Astrocyte (in vitro differentiated cells and primary cell): ENCODE measurements at places on chromosomes 1 and 21. TPM values are rescaled to one million over a fixed set of nuclear protein-coding genes. Genes with fewer than 3 reads are reported as not detected.

TTF2 gene
- 16.6 and 23.4 TPM in 2 replicates for total RNA-seq

DNA sequence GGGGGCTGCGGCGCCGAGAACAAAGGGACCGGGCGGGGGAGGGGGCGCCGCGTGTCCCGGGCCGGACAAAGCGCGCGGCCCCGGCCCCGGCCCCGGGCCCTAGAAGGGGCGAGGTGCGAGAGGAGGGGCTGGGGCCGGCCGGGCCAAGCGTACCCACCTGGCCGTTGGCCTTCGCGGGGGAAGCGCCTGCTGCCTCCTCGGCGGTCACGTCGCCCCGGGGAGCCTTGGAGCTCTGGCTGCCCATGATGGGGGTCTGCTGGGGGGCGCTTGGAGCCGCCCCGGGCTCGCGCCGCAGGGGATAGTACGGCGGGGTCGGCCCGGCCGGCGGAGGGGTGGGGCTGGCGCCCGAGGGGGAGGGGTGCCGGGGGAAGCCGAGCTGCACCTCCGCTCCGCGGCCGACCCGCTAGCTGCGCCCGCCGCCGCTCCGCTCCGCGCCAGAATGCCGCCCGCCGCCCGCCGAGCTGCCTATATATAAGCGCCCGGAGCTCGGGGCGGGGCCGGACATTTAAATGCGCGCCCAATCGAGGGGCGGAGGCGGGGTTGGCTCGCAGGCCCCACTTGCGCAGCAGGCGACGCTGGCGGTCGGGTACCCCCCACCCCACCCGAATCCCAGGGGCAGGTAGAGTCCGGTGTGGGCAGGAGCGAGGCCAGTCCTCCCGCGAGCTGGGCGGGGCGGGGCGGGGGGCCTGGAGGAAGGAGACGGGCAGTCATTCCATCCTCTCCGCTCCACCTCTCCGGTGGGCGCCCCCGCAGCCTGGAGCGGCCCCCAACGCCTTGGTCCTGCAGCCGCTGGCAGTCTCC, at the start of gene MARCKSL1:
Gene MARCKSL1, minus strand, starts transcription at position 444 of the 801 bp plus-strand sequence. Its CDS starts 200 bp downstream, at position 244.
- H3K36me3 ChIP-seq, result peaks cover 22% of the 10 kb centered on the region
- DNase-seq, result peak; percentile 36
- peak within 1 kb of the TSS; percentile 90 for H3K4me3 ChIP-seq
- peaks cover 50% of the 10 kb centered on the region for H3K4me1 ChIP-seq
- no peaks in the 10 kb centered on the region for H3K27me3 ChIP-seq
- peak within 1 kb of the TSS; percentile 69 for H3K27ac ChIP-seq

DNA sequence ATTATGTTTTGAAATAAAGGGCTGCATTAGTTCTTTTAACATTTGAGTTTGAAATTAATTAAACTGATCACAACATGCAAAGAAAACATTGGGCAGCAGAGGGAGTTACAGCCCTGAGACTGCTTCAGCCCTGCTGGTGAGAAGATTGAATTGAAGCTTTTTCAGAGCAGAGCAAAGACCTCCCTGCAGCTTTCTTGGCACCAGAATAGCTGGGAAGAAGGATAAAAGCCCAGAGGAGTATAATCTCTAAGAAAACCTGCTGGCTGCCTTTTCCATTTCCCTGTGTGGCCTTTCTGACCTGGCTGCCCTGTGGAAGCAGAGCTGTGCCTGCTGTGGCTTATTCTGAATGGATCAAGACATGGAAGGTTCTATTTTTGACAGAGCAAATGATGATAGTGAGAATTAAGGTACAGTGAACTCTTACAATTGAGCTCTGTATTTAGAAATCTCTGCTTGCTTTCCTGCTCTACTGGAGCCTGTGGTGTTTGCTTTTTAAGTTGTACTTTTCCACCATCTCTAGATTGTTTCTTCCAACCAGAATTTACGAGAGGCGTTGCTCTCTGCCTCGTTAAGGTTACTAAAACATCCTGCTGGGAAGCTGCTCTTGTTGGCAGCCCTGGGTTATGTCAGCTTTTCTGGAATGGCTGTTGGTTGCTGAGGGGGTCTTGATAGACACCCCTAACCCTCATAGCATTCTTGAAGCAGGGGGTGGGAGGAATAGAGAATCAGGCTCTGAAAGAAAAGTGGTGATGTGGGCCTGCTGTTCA, 9.9 kb downstream of the SNRPE start:
- H3K27ac ChIP-seq, result no peak overlapping the region
- no peak overlapping the region for H3K4me3 ChIP-seq
- no peaks in the 10 kb centered on the region for H3K27me3 ChIP-seq
- DNase-seq, result peak; percentile 51
- H3K36me3 ChIP-seq, result peaks cover 21% of the 10 kb centered on the region
- no peaks in the 10 kb centered on the region for H3K4me1 ChIP-seq

GRCh38 chr1:119083980-119084379, 56.5 kb downstream of the WARS2 start:
- H3K27ac ChIP-seq, result no peak overlapping the region
- no peaks in the 10 kb centered on the region for H3K36me3 ChIP-seq
- DNase-seq, result no peak
- no peaks in the 10 kb centered on the region for H3K27me3 ChIP-seq
- no peak overlapping the region for H3K4me3 ChIP-seq
- H3K4me1 ChIP-seq, result peaks cover 18% of the 10 kb centered on the region

- H3K27ac ChIP-seq, result no peak overlapping the region
- no peak overlapping the region for H3K4me3 ChIP-seq
- no peaks in the 10 kb centered on the region for H3K36me3 ChIP-seq
- peak; percentile 48 for DNase-seq
- H3K27me3 ChIP-seq, result no peaks in the 10 kb centered on the region
Observed at GRCh38 chr1:21308847-21309652, 18.8 kb upstream of the ECE1 start.

DNA sequence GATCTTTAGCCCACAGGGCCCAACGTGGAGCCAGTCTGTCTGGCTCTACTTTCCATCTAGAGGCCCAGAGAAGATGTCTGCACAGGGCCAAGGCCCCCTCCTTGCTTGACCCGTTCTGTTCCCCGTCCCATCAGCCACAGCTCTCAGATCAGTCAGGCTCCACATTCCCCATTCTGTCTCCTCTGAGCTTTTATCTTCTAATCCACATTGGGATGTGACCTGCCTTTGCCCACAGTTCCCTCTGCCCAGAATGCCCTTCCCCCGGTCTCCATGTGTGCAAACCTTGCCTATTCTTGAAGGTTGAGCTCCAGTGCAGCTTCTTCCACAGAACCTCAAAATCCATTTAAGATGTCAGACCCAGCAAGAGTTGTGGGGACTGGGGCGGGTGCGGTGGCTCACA, 53.3 kb upstream of the WASF2 start:
- peaks cover 2% of the 10 kb centered on the region for H3K36me3 ChIP-seq
- no peaks in the 10 kb centered on the region for H3K27me3 ChIP-seq
- no peak for DNase-seq

OR10Z1 gene
- not detected in 2 replicates for total RNA-seq

- no peaks in the 10 kb centered on the region for H3K36me3 ChIP-seq
- no peak overlapping the region for H3K27ac ChIP-seq
- no peaks in the 10 kb centered on the region for H3K27me3 ChIP-seq
- DNase-seq, result no peak
- no peak overlapping the region for H3K4me3 ChIP-seq
Observed at GRCh38 chr1:181794332-181794731, 267.2 kb downstream of the ZNF648 start.

- no peak overlapping the region for H3K4me3 ChIP-seq
- H3K27ac ChIP-seq, result no peak overlapping the region
- H3K27me3 ChIP-seq, result no peaks in the 10 kb centered on the region
- H3K4me1 ChIP-seq, result no peaks in the 10 kb centered on the region
- DNase-seq, result no peak
- no peaks in the 10 kb centered on the region for H3K36me3 ChIP-seq
Observed at GRCh38 chr1:200916152-200916551, 21.5 kb downstream of the INAVA start.

GRCh38 chr1:244995602-244996400, 131.5 kb upstream of the HNRNPU start:
- H3K27ac ChIP-seq, result no peak overlapping the region
- H3K4me3 ChIP-seq, result no peak overlapping the region
- DNase-seq, result no peak
- H3K4me1 ChIP-seq, result no peaks in the 10 kb centered on the region
- H3K27me3 ChIP-seq, result no peaks in the 10 kb centered on the region

DNA sequence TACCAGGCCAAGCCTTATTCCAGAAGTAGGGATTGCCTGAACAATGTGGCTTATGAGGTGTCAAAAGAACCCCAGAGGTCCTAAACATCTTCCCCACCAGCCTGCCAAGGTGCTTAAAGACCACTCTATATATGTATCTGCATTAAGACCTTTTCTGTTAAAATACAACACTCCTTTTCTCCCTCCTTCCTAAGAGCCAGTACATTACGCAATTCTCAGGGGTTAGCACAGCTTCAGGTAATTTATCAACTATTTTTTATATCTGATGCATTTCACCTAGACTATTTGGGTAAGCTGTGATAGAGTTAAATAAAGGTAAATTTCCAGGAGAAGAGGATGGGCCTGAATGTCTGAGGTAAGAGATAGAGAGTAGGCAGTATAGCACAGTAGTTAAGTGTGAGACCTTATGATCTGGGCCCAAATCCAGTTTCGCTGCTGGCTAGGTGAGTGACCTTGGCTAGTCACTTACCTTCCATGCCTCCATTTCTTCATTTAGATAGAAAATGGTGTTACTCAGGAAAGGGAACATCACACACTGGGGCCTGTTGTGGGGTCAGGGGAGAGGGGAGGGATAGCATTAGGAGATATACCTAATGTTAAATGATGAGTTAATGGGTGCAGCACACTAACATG, 5.1 kb upstream of the CCN1 start:
- H3K4me1 ChIP-seq, result peaks cover 55% of the 10 kb centered on the region
- H3K36me3 ChIP-seq, result peaks cover 13% of the 10 kb centered on the region
- peak overlapping the region; percentile 36 for H3K27ac ChIP-seq
- peak overlapping the region; percentile 42 for H3K4me3 ChIP-seq
- no peaks in the 10 kb centered on the region for H3K27me3 ChIP-seq
- no peak for DNase-seq

F5 gene
- 0.10 and 0.18 TPM in 2 replicates for total RNA-seq

GRCh38 chr1:47683401-47683800, 245.6 kb downstream of the FOXD2 start:
- no peak overlapping the region for H3K4me3 ChIP-seq
- no peak overlapping the region for H3K27ac ChIP-seq
- no peaks in the 10 kb centered on the region for H3K27me3 ChIP-seq

PLA2G4A gene
- total RNA-seq, result 1.4 and 1.9 TPM in 2 replicates

DNA sequence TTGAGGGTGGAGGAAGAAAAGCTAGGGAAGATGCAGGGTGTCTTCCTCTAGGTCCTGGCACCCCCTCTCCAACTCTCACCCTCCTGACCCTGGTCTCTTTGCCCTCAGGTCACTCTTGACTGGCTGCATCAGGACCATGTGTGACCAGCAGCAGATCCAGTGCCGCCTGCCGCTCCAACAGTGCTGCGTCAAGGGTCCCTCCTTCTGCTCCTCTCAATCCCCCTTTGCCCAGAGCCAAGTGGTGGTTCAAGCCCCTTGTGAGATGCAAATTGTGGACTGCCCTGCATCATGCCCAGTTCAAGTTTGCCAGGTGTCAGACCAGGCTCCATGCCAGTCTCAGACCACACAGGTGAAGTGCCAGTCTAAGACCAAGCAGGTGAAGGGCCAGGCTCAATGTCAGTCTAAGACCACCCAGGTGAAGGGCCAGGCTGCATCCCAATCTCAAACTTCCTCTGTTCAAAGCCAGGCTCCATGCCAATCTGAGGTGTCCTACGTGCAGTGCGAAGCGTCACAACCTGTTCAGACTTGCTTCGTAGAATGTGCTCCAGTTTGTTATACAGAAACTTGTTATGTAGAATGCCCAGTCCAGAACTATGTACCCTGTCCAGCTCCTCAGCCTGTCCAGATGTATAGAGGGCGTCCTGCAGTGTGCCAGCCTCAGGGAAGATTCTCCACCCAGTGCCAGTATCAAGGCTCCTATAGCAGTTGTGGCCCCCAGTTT, 1.8 kb downstream of the KPRP start:
- H3K4me1 ChIP-seq, result no peaks in the 10 kb centered on the region
- H3K36me3 ChIP-seq, result no peaks in the 10 kb centered on the region
- H3K4me3 ChIP-seq, result no peak overlapping the region
- no peak for DNase-seq
- no peaks in the 10 kb centered on the region for H3K27me3 ChIP-seq

GRCh38 chr21:42608446-42608845, 45.0 kb upstream of the PDE9A start:
- no peak overlapping the region for H3K27ac ChIP-seq
- DNase-seq, result no peak
- no peaks in the 10 kb centered on the region for H3K27me3 ChIP-seq
- no peaks in the 10 kb centered on the region for H3K36me3 ChIP-seq

CFAP74 gene
- not detected in 2 replicates for total RNA-seq

- peaks cover 52% of the 10 kb centered on the region for H3K36me3 ChIP-seq
- peaks cover 11% of the 10 kb centered on the region for H3K4me1 ChIP-seq
- H3K27me3 ChIP-seq, result no peaks in the 10 kb centered on the region
- no peak for DNase-seq
- H3K27ac ChIP-seq, result no peak overlapping the region
- no peak overlapping the region for H3K4me3 ChIP-seq
Observed at GRCh38 chr1:183143576-183144315, 42.3 kb upstream of the LAMC2 start.

- H3K27ac ChIP-seq, result no peak overlapping the region
- no peaks in the 10 kb centered on the region for H3K4me1 ChIP-seq
- no peaks in the 10 kb centered on the region for H3K27me3 ChIP-seq
- no peaks in the 10 kb centered on the region for H3K36me3 ChIP-seq
- H3K4me3 ChIP-seq, result no peak overlapping the region
- no peak for DNase-seq
Observed at GRCh38 chr1:25631750-25632485, 15.3 kb downstream of the MAN1C1 start.

AVPR1B gene
- total RNA-seq, result not detected in 2 replicates

- no peaks in the 10 kb centered on the region for H3K36me3 ChIP-seq
- no peaks in the 10 kb centered on the region for H3K27me3 ChIP-seq
- H3K4me1 ChIP-seq, result peaks cover 4% of the 10 kb centered on the region
- DNase-seq, result no peak
- peak overlapping the region; percentile 67 for H3K27ac ChIP-seq
Observed at GRCh38 chr1:21175670-21176581, 771 bp downstream of the EIF4G3 start.

- no peak for DNase-seq
- no peaks in the 10 kb centered on the region for H3K36me3 ChIP-seq
Observed at GRCh38 chr1:171635661-171636060, 13.6 kb downstream of the MYOCOS start.

DNA sequence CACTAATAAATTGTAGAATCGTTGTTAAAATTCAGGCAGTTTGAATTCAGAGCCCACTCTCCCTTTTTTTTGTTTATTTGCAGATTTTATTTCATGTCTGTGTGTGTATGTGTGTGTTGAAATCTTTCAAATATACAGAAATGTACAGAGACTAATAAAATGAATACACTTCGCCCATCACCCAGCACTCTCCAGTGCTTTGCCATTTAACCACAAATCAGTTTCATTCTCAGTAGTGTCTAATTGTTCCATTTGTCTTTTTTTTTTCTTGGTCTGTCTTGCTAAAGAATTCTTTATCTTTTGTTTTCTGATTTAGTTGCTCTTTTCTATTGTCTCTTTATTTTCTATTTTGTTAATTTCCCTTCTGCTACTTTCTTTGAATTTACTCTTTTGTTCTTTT, 99.7 kb downstream of the HIVEP3 start:
- H3K4me3 ChIP-seq, result no peak overlapping the region
- peaks cover 9% of the 10 kb centered on the region for H3K4me1 ChIP-seq
- no peak overlapping the region for H3K27ac ChIP-seq
- no peak for DNase-seq
- H3K27me3 ChIP-seq, result no peaks in the 10 kb centered on the region

OR2L5 gene
- total RNA-seq, result not detected in 2 replicates

- H3K36me3 ChIP-seq, result no peaks in the 10 kb centered on the region
- H3K27ac ChIP-seq, result no peak overlapping the region
- peaks cover 15% of the 10 kb centered on the region for H3K4me1 ChIP-seq
- H3K4me3 ChIP-seq, result no peak overlapping the region
Observed at GRCh38 chr21:38912102-38912629, 106.4 kb downstream of the ETS2 start.

GRCh38 chr1:83090195-83090594, 908.7 kb downstream of the TTLL7 start:
- peak; percentile 33 for DNase-seq
- H3K36me3 ChIP-seq, result no peaks in the 10 kb centered on the region
- H3K4me1 ChIP-seq, result no peaks in the 10 kb centered on the region
- H3K27me3 ChIP-seq, result no peaks in the 10 kb centered on the region
